ENCODE measurements at places on chromosomes 5 and 9. TPM values are rescaled to one million over a fixed set of nuclear protein-coding genes. Genes with fewer than 3 reads are reported as not detected.

GRCh38 chr5:31062902-31063580, 130.4 kb upstream of the CDH6 start:
- no peaks in the 10 kb centered on the region for H3K27me3 ChIP-seq
- no peak for DNase-seq
- no peaks in the 10 kb centered on the region for H3K36me3 ChIP-seq
- H3K27ac ChIP-seq = no peak overlapping the region
- peaks cover 28% of the 10 kb centered on the region for H3K4me1 ChIP-seq

- H3K27ac ChIP-seq = no peak overlapping the region
- H3K36me3 ChIP-seq = no peaks in the 10 kb centered on the region
- no peak overlapping the region for H3K4me3 ChIP-seq
- H3K4me1 ChIP-seq = peaks cover 4% of the 10 kb centered on the region
- H3K27me3 ChIP-seq = no peaks in the 10 kb centered on the region
Observed at GRCh38 chr9:121927081-121927480, 166.0 kb downstream of the TTLL11 start.

FOXE1 gene
- total RNA-seq = not detected

DNA sequence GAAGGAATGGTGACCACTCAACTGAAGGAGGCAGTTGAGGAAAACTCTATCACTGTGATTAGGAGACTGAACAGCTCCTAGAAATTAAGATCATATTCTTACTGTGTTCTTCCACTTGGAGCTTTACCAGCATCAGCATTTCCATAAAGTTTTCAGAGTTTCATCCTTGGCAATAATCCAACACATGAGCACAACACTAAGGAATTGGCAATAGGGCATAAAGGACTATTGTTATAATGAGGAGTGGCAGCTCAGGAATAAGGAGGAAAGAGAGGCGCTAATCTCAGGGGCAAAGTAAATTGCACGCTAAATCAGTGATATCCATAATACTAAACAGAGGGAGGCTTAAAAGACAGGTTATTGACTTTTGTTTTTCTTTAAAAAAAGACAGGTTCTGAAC, 338.9 kb downstream of the EFNA5 start:
- H3K36me3 ChIP-seq = no peaks in the 10 kb centered on the region
- H3K27me3 ChIP-seq = no peaks in the 10 kb centered on the region
- no peak overlapping the region for H3K27ac ChIP-seq
- no peak for DNase-seq
- no peaks in the 10 kb centered on the region for H3K4me1 ChIP-seq

ZNG1A gene
- 26.3 TPM for total RNA-seq

DNA sequence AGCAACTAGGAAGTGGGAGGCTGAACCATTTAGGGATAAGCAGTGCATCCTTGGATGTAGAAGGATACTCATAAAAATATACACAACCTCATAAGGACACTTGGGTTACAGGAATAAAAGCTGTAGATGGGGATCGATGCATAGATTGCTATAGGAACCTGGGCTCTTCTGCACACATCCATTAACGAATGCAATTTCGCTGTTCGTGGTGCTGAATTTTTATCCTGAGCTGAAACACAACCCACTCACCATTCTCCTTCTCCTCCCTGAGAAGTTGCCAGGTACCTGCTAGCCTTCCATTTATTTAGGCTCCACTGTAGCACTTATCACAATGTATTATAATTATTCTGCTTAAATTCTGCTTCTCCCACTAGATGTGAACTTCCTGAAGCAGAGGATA, 320.6 kb upstream of the BRINP1 start:
- no peak for DNase-seq
- H3K27me3 ChIP-seq = no peaks in the 10 kb centered on the region
- no peaks in the 10 kb centered on the region for H3K36me3 ChIP-seq
- no peak overlapping the region for H3K4me3 ChIP-seq
- no peaks in the 10 kb centered on the region for H3K4me1 ChIP-seq

DNA sequence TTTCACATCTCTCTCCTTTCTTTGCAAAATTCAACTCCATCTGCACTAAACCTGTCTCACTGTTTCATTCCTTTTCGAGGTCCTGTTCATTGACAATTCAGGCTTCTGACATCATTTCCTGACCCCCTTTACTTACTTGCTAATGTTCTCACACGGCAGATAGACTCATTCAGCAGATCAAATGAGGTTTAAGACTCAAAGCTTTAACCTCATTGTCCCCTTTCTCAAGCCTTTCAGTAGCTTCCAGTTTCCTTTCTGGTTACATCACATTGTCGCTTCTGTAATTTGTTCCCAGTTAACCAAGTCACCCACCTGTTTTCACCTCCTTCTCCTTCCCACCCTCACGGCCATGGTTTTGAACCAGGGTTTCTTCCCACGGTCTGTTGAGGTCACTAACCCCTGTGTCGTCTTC, 143.4 kb upstream of the OTULINL start:
- H3K4me1 ChIP-seq = peaks cover 53% of the 10 kb centered on the region
- no peaks in the 10 kb centered on the region for H3K27me3 ChIP-seq
- no peak for DNase-seq
- peaks cover 24% of the 10 kb centered on the region for H3K36me3 ChIP-seq

GRCh38 chr5:115191474-115192031, 21.8 kb upstream of the TRIM36 start:
- no peak overlapping the region for H3K27ac ChIP-seq
- no peaks in the 10 kb centered on the region for H3K4me1 ChIP-seq
- DNase-seq = no peak
- H3K4me3 ChIP-seq = no peak overlapping the region
- peaks cover 6% of the 10 kb centered on the region for H3K36me3 ChIP-seq

- peaks cover 19% of the 10 kb centered on the region for H3K36me3 ChIP-seq
- H3K4me1 ChIP-seq = peaks cover 38% of the 10 kb centered on the region
- no peak for DNase-seq
Observed at GRCh38 chr5:9363449-9363848, 182.4 kb downstream of the SEMA5A start.

GRCh38 chr5:131473731-131474130, 161.3 kb downstream of the RAPGEF6 start:
- peaks cover 23% of the 10 kb centered on the region for H3K4me1 ChIP-seq
- H3K36me3 ChIP-seq = peaks cover 8% of the 10 kb centered on the region
- no peak for DNase-seq
- no peak overlapping the region for H3K4me3 ChIP-seq

- H3K27ac ChIP-seq = no peak overlapping the region
- no peaks in the 10 kb centered on the region for H3K27me3 ChIP-seq
- no peaks in the 10 kb centered on the region for H3K4me1 ChIP-seq
- no peaks in the 10 kb centered on the region for H3K36me3 ChIP-seq
Observed at GRCh38 chr5:58681943-58682342, 99.1 kb downstream of the RAB3C start.

DNA sequence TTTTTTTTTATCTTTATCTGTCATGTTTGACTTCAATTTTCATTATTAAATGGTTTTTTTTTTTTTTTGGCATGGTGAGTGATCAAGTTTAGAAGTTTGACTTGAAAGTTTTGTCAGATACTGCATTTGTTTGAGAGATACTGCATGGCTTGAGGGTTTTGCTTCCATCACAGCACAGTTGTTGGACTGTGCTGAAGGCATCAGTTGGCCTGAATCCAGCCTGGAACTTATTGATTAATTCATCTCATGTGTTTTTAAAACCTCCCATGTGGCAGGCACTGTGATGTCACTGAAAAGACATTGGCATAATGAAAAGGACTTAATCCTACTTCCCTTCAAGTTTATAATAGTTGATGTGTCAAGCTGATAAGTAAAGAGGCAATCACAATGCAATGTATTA, 128.4 kb downstream of the FGF10 start:
- DNase-seq = no peak
- no peaks in the 10 kb centered on the region for H3K4me1 ChIP-seq
- no peaks in the 10 kb centered on the region for H3K27me3 ChIP-seq
- no peak overlapping the region for H3K4me3 ChIP-seq
- H3K27ac ChIP-seq = no peak overlapping the region
- H3K36me3 ChIP-seq = no peaks in the 10 kb centered on the region

DNA sequence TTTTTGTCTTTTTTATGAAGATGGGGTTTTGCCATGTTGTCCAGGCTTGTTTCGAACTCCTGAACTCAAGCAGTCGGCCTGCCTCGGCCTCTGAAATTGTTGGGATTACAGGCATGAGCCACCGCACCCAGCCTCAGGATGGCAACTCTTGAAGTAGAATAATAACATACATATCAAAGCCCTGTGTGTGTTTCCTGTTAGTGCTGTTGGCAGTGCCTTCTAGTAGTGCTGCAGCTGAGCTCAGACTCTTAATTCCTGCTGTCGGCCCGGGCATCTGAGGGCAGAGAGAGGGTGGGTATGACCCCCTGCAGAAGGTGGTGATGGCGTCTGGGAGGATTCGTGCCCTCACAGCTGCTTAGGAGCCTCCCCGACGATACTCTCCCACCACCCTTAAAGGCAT, 227.2 kb downstream of the PDZD2 start:
- no peaks in the 10 kb centered on the region for H3K36me3 ChIP-seq
- no peak overlapping the region for H3K4me3 ChIP-seq
- no peak for DNase-seq
- peaks cover 14% of the 10 kb centered on the region for H3K27me3 ChIP-seq
- H3K4me1 ChIP-seq = peaks cover 19% of the 10 kb centered on the region

DNA sequence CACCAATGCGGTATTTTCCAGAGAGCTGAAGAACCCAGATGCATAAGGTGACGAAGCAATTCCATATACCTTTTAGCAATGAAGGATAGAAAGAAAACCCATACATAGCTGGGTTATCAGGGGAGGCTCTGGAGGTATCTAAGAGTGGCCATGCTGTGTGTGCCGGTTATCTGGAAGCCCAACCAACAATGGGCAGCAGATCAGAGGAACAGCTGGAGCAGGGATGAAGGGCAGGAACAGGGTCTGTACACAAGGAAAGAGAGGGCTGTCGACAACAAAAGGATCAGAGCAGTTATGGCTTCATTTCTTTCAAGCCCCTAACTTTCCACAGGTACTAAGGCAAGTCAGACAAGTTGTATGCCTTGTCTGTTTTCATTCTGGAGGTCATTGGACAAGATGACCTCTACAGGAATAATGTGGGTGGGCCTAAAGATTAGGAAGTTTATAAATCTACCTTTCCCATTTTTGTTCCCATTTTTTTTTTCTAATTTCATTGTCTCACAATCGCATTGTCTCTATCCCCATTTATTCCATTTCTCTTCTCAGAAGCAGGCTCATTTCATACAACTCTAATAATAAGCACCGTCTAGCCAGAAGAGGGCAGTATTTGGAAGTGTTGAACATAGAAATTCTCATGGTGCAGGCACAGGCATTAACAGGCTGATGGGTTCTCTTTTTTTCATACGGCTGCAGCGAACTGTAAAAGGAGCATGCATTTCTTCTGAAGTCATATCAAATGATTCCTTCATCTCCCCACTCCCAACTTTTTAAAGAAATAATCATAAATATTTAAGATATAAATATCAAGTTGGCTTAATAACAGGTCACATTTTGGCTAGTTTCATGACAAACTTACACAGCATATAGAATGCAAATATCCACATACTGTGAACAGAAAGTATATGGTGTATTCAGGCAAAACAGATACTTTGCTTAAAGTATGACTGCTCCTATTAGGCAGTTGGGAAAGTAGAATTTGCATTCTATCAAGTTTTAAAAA, 63.5 kb downstream of the ZNF474 start:
- peaks cover 9% of the 10 kb centered on the region for H3K27me3 ChIP-seq
- no peaks in the 10 kb centered on the region for H3K36me3 ChIP-seq
- no peak for DNase-seq

DNA sequence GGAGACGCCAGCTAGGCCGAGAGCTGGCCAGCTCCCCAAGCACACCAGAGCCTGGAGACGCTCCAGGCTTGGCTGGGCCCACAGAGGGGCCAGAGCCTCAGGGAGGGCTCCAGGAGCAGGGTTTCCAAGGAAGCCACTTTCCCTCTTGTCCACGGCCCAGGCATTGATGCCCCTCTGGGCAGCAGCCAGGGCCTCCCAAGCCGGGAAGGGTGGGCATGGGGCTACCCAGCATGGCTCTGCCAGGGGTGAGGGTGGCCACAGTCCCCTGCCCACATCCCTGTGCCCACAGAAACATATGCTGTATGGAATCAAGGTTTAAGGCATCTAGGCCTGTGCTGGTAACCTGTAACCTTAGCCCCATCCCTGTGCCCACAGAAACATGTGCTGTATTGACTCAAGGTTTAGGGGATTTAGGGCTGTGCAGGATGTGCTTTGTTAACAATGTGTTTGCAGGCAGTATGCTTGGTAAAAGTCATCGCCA, 1.5 kb upstream of the DPP7 start:
- H3K4me3 ChIP-seq = no peak overlapping the region
- no peaks in the 10 kb centered on the region for H3K27me3 ChIP-seq
- peaks cover 3% of the 10 kb centered on the region for H3K4me1 ChIP-seq
- H3K27ac ChIP-seq = no peak overlapping the region
- no peak for DNase-seq

DNA sequence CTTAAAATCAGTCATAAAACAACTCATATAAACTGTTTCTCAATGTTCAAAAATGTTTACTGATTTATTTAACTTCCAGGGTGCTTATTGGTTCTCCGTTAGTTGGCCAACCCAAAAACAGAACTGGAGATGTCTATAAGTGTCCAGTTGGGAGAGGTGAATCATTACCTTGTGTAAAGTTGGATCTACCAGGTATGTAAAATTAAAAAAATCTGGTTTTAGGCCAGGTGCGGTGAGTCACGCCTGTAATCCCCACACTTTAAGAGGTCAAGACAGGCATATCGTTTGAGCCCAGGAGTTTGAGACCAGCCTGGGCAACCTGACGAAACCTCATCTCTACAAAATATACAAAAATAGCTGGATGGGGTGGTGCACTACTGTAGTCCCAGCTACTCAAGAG, 73.7 kb downstream of the ITGA1 start:
- peaks cover 12% of the 10 kb centered on the region for H3K36me3 ChIP-seq
- H3K4me1 ChIP-seq = peaks cover 45% of the 10 kb centered on the region
- no peaks in the 10 kb centered on the region for H3K27me3 ChIP-seq
- no peak for DNase-seq

- no peak for DNase-seq
- H3K4me1 ChIP-seq = peaks cover 40% of the 10 kb centered on the region
- H3K4me3 ChIP-seq = peak overlapping the region; percentile 94
Observed at GRCh38 chr9:133375116-133375723, 640 bp downstream of the SURF4 start.

DNA sequence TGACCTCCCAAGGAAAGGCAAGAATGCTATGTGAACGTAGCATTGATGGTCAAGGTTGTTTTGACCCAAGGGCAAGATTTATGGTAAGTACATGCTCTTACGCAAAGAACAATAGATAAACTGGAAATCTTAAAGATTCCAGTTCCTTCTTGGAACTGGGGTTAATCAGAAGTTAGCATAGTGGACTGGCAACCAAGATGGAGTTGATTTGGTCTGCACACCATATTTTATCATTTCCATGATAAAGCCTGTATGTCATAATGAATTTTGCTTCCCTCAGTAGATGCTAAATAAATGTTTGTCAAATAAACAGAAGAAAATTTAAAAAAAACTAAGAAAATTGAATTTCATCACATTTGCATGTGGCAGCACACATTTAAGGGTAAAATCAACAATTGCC, 242.4 kb upstream of the MEF2C start:
- no peak for DNase-seq
- no peak overlapping the region for H3K27ac ChIP-seq
- no peaks in the 10 kb centered on the region for H3K36me3 ChIP-seq

TNC gene
- total RNA-seq = 75.1 TPM

GRCh38 chr5:9398227-9398626, 147.6 kb downstream of the SEMA5A start:
- H3K4me3 ChIP-seq = no peak overlapping the region
- no peak overlapping the region for H3K27ac ChIP-seq
- DNase-seq = no peak
- H3K27me3 ChIP-seq = no peaks in the 10 kb centered on the region
- H3K36me3 ChIP-seq = peaks cover 25% of the 10 kb centered on the region
- peaks cover 16% of the 10 kb centered on the region for H3K4me1 ChIP-seq
